Kidney tubule cell (primary cell): ENCODE measurements at places on chromosomes 7 and 10.
A peak's percentile ranks its signal among the peaks of the same experiment; 100 is the strongest.

GRCh38 chr7:78018641-78019446, 220.3 kb downstream of the PHTF2 start:
- peak; percentile 69 for DNase-seq

GRCh38 chr7:114133717-114134116, 214.9 kb upstream of the PPP1R3A start:
- DNase-seq: no peak

DNA sequence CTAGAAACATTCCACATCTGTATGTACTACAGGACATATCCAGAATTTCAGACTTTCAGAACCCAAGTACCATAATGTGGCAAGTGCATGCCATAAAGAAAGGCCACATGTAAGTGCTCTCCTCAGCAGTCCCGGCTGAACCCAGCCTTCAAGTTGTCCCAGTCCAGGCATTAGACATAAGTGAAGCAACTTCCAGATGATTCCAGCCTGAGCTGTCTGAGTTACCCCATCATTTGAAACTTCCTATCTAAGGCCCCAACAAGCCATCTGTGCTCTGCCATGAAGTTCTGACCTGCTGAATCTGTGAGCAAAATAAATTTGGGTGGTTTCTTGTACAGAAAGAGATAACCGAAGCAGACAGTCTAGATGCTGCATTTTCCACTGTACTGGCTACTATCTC, 218.8 kb downstream of the IPMK start:
- DNase-seq: no peak

DNA sequence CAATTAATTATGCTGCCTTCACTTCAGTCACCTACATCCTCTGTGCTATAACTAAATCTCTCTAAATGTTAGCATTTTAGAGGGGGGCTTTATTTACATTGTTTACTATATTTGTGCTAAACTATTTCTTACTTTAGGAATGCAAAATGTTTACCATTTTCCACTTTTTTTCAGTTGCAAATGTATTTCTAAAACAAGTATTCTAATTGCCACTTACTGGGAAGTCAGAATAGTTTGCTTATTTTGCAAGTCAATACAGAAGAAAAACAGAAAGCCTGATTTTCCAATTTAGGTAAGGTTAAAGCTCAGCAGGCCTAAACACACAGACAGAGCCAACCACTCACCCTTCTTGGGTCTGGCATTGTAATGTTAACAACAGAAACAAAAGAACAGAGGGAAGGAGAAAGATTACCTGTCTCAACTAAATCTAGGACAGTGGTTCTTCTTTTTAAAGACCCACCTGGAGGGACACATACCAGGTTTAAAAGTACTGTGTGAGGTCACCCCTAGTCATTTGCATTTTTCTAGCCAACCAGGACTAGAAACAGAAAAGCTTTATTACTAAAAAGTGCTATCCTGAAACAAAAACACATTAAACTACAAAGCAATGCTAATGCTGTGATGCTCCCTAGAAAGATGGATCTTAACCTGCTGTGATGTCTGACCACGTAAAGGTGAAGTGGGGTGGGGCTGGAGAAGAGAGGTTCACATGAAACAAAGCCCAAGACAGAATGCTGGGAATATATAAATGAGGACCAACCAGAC, 178.2 kb downstream of the SLC25A13 start:
- DNase-seq: no peak

DNA sequence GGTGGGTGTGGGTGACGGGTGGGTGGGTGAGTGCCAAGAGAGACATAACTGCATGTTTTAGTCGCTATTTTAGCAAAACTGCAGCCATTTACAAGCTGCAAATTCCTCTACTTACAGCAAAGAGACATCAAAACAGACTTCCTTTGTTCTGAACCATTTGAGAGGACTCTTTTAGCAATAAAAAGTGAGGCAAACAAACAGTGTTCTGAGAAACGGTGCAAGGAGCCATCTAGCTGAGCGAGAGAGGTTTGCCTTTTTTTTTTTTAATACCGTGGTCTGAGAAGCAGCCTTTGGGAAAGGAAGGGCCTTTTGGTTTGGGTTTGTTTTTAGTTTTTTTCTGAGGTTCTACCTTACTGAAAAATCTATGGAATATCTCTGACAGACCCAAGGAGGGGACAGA, 62.9 kb downstream of the SCRN1 start:
- DNase-seq: no peak
